ENCODE measurements at places on chromosomes 6 and 20.

DNA sequence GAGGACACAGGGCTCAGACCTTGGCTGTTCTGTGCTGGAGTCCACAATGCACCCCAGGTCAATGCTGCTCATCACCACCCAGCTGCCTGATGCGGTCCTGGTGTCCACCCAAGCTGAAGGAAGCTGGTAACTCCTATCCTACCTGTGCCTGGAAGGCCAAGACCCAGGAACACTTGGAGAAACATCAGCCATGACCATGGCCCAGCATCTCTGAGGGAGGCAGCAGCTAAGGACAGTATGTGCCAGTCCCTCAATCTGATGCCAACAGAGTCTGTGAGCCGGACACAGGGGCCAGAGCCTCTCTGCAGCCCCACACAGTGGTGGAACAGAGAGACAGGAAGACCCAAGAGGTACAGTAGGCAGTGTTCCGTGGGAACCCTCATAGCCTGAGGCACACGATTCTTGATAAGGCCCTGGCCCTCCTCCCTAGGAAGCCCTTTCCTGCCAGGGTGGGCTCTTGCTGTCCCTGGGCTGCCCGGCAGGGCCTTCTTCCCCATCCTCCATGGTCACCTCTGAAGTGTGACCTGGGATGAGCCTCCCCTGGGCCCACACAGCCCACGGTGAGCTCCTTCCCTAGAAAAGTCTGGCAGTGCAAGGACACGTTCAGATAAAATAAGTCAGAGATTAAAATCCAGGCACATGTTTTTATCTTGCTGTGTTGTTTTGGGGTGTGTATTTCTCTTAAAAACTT, 170.7 kb downstream of the THBS2 start:
- DNase-seq, result no peak

GRCh38 chr6:156658966-156659821, 118.0 kb upstream of the ARID1B start:
- DNase-seq, result no peak

DNA sequence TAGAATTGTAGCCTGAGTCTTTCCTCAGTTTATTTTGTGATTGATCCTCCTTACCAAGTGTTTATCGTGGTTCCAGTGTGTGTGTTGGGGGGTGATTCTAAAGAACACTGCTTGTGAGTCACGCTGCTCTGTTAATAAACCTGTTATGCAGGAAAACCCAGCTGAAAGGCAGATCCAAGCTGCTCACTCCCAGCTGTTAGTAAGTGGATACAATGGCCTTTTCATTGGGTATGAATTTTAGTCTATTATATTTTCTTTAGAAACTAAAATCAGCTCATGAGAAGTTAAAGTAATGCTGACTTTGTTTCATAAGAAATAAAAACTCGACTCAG, 12.2 kb upstream of the DSTN start:
- peak; percentile 90 for DNase-seq

DNA sequence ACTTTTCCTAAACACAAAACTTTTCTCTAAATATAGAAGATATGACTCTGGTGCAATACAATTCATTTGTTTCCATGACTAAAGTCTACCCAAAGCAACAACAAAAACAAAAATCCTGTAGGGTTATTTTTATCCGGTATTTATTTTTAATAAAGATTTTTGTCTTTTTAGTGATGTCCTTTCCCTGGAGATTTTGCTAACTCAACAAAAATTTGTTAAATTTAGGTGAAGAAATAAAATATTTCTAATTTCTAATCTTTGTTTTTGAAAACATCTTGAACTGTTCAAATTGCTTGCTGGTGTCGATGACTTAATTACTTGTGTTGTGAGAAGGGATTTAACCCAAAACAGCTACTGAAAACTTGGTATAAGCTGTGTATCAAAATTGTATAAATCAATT, 741.8 kb downstream of the HDGFL1 start:
- no peak for DNase-seq

DNA sequence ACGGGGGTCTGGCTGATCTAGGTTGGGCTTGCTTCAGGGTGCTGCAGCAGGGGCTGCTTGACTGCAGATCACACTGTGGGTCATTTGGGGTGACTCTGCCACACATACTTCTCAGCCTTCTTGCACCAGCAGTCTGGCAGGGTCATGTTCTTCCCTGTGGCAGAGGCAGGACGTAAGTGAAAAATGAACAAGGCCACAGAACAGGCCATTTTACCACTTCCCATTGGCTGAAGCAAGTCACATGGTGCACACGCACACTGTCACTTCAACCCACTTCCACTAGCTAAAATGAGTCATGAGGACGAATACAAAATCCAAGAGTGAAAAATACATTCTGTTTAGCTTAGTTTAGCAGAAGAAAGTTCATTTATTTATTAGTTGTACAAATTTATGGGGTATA, 168.6 kb upstream of the GGTLC1 start:
- DNase-seq, result no peak

GRCh38 chr6:108675226-108676200, 114.8 kb downstream of the FOXO3 start:
- no peak for DNase-seq
